ENCODE measurements at places on chromosomes 7 and 10.

DNA sequence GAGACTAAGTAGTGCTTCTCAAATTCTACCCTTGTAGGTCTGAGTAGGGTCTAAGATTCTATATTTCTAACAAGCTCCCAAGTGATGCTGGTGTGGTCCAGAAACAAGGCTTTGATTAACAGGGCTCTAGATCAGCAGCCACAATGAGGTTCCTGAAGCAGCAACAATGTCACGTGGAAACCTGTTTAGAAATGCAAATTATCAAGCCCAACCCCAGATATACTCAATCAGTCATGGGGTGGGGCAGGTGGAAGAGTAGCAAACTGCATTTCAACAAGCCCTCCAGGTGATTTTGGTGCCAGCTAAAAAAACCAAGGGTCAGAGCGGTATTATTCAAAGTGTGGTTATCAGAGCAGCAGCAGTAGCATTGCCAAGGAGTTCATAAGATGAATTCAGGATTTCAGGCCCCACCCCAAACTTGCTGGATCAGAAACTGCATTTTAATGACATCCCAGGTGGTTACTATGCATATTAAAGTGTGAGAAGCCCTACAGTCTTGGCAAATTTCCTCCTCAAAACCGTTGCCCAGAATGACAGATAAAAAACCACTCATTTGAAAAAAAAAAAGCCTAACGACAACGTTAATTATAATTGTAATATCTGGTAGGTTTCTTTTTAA, 199.2 kb downstream of the AHR start:
- no peak for DNase-seq

DNA sequence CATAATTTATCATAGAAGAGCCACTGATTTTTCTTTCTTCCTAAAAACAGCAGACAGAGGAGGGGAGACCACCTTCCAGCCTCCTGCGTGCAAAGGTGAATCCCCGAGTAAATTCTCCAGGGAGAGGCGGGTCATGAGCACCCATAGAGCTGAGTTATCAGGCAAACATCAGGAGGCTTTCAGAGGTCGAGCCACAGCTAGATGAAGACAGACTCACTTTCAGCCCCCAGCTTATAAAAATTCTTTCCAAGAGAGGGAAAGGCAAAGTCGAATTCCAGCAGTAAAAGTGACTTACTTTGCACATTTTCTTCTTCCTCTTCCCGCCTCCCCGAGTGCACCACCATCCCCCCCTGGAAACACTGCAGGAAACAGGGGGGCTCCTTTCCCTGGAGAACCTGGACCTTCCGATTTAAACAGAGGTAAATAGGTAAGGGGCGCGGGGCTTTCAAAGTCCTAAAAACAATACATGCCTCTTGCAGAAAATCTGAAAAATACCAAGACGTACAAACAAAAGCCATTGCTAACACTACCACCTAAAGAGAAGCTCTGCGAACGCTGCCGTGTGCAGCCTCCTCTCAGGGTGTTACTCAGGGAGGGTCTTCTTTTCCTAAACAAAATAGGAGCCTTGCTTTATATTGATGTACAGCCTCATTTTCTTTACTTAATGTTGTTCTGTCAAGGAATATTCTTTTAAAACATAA, 163.8 kb downstream of the SVIL start:
- no peak for DNase-seq

DNA sequence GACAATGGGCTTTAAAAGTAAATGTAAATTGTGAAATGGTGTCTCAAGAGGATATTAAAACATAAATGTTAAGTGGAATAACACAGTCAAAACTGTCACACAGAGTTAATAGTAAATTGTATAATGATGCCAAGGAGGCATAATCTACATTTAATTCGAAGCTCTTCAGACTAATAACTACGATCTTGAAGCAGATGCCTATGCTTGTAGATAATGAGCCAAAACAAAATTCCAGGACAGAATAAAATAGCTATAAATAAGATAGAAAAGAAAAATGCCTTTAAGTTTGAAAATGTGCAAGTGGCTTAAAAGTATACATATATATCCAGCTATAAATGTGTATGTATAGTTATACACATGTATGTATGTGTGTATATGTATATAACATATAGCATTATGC, 17.5 kb downstream of the TWIST1 start:
- DNase-seq: no peak

GRCh38 chr10:121426307-121426706, 171.9 kb downstream of the FGFR2 start:
- DNase-seq: peak; percentile 52

- DNase-seq: no peak
Observed at GRCh38 chr10:87640043-87640442, 19.6 kb upstream of the PAPSS2 start.

- DNase-seq: no peak
Observed at GRCh38 chr7:149440222-149440621, 20.6 kb downstream of the ZNF777 start.

- no peak for DNase-seq
Observed at GRCh38 chr10:5559642-5560141, 34.9 kb downstream of the CALML3 start.

- DNase-seq: peak; percentile 66
Observed at GRCh38 chr10:104925232-104925851, 284.3 kb downstream of the SORCS3 start.

All from HCT116 (cell line).